ENCODE measurements at places on chromosomes 6 and 20.
A peak's percentile ranks its signal among the peaks of the same experiment; 100 is the strongest.

GRCh38 chr20:62448038-62448437, 20.7 kb upstream of the RBBP8NL start:
- no peak for DNase-seq

DNA sequence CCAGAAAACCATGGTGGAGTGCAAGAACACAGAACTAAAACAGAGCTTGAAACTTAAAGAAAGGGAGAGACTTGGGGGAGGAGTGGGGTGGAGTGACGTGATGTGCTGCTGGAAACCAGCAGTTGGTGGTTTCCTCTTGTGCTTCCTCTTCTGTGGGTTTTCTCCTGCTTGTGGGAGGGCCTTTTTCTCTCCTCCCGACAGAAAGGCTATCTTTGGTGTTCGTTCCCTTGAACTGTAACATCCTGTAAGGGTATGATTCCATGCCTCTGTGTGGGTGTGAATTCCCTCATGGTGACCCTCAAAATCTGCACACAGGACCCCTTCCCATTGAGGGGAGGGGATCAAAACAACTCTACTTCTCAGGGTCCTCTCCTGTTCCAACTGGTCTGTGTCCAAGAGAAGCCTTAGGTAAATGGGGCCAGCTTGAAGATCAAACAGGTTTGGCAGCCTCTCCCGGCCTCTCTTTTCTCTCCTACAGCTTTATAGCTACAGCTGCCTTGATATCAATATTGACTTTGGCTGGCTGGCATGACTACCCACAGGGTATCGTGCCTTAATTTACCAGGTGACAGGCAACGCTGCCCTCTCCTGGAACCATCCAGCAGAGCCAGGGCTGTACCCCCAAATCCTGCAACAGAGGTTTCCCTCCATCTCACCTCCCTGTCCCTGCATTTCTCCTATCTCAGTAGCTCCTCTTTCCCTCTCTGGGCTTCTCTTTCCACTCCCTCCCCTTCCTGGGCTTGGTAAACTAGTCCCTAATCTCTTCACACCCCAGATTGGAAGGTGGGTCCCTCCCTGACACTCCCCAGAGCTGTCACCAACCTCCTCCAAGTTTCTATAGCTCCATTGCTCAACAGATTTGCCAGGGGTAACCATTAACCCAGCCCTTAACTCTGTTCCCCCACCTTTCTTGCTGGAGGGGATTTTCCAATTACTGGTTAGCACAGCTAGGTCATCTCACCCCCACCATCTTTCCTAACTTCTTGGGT, 1.5 kb upstream of the MSH5 start:
- DNase-seq = no peak

GRCh38 chr6:6918216-6918983, 189.4 kb upstream of the RREB1 start:
- no peak for DNase-seq

- DNase-seq = no peak
Observed at GRCh38 chr20:16580147-16580546, 6.9 kb upstream of the KIF16B start.

DNA sequence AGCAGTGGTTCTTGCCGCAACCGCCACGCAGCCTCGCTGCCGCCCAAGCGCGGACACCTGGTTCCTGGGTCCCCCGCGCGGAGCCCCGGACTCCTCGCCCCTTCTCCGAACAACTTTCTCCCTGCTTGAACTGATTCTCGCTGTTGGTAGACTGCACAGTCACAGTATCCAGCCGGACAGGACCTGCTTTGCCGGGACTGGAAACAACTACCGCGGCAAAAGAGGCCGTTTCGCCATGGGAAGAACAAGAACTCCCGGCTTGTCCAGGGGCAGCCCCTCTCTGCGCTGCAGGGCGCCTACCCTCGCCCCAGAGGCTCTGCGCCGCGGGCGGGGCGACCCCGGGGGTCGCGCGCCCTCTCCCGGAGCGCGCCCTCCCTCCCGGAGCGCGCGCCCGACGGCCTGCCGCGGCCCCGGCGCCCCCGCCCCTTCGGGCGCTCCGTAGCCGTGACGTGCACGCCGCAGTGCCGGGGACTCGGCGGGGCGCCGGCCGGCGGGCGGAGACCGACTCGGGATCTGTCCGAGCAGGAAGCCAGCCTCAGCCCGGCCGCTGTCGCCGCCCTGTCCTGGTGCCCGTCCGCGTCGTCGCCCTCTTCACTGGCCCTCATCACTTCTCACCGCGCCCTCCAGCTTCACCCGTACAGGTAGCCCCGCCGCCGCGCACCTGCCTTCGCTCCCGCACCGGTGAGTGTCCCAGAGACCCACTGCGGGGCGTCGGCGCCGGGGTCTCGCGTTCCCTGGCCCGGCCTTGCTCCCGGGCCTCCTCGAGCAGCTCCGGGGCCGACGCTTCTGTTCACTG, at the start of gene MYO6:
Gene MYO6 (plus strand): TSS at position 497 of the 796 bp plus-strand sequence. CDS start 68,309 bp downstream, outside the sequence.
- DNase-seq = peak; percentile 26

GRCh38 chr6:35443341-35444030, 8.7 kb upstream of the FANCE start:
- no peak for DNase-seq

DNA sequence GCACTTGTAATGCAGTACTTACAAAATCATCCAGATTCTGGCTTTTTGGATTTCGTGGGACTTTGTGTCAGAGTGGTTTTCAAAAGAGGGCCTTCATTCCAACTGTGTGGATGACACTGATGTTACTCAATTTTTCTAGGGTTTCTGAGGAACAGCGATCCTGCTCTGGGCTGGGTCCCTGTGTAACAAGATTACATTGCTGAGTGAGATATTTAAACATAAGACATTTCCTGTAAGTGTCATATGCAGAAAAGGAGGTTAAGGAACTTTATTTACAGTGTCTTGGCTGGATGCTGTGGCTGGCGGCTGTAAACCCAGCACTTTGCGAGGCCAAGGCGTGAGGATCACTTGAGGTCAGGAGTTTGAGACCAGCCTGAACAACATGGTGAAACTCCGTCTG, 6.7 kb downstream of the ZFAND3 start:
- DNase-seq = no peak

GRCh38 chr20:18359854-18360253, 71.5 kb downstream of the ZNF133 start:
- no peak for DNase-seq

GRCh38 chr6:41056768-41057490, 3.9 kb downstream of the APOBEC2 start:
- no peak for DNase-seq

DNA sequence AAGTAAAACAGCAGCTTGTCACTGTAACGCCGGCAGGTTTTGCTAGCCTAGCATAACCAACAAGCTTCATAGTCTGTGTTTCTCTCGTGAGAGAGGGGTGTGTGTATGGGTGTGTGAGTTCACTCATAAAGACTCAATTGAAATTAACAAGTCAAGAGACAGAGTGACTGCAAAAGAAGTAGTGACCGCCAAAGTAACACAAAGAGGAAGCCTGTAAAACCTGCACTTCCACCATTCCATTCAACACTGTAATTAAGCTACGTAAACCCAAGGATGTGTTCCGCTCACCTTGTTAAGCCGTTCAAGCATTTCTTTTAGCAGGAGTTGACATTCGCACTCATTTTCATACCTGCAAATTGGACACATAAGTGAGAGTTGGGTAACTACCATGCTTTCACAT, 6.6 kb downstream of the BFSP1 start:
- DNase-seq = no peak

GRCh38 chr6:52216932-52217575, 27.2 kb downstream of the IL17F start:
- no peak for DNase-seq

DNA sequence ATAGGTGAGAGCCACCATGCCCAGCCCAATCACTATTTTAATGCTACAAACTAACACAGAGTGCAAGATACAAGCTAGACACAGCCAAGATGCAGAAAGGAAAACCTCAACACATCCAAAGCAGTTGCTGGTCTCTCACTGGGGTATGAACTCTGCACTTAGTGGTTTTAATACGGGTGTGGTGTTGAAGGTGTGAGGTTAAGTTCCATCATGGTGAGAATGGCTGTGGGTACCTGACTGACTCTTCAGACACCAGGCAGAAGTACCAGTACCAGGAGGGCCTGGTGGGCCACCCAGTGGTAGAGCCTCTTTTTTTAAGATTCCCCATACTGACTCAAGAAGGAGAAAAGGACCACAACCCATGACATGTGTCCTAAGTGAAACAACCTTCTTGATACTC, 13.0 kb downstream of the GNAS-AS1 start:
- no peak for DNase-seq

All from cortex of kidney (tissue), 1 donor.